Bladder microvascular endothelial cell (primary cell): ENCODE measurements at places on chromosomes 4 and X. TPM values are rescaled to one million over a fixed set of nuclear protein-coding genes. Genes with fewer than 3 reads are reported as not detected.

The NPY5R gene
- not detected in 2 replicates for total RNA-seq

The ABCG2 gene
- 2.6 and 14.9 TPM in 2 replicates for total RNA-seq

The UGT2B17 gene
- total RNA-seq = not detected in 2 replicates

The PDLIM3 gene
- total RNA-seq = 13.0 and 47.0 TPM in 2 replicates

The CCNA2 gene
- 32.5 and 59.1 TPM in 2 replicates for total RNA-seq

The IGSF1 gene
- total RNA-seq = not detected in 2 replicates

The TRIM75 gene
- not detected in 2 replicates for total RNA-seq

The PFKFB1 gene
- total RNA-seq = 0.06 TPM in 1 of 2 replicates, not detected in the other

The CACNA1F gene
- under 0.01 and 0.31 TPM in 2 replicates for total RNA-seq

The CDKL2 gene
- 0.06 and 0.16 TPM in 2 replicates for total RNA-seq

The TCEAL2 gene
- not detected in 2 replicates for total RNA-seq

The CXCL13 gene
- not detected in 2 replicates for total RNA-seq

The PRSS48 gene
- not detected in 2 replicates for total RNA-seq

The SERTM2 gene
- total RNA-seq = not detected in 2 replicates

The TEX13B gene
- not detected in 2 replicates for total RNA-seq

The PDE6B gene
- 2.1 and 6.9 TPM in 2 replicates for total RNA-seq

The PPM1K gene
- 7.3 and 9.4 TPM in 2 replicates for total RNA-seq

The RNF212 gene
- 0.32 and 0.44 TPM in 2 replicates for total RNA-seq

The GYPE gene
- 0.16 and 0.44 TPM in 2 replicates for total RNA-seq

The EGFL6 gene
- not detected in 2 replicates for total RNA-seq
